Brain pericyte (primary cell): ENCODE measurements at places on chromosomes 2 and 18.

GRCh38 chr2:184677171-184677570 lies 78.8 kb downstream of the ZNF804A start:
- no peak for DNase-seq

DNA sequence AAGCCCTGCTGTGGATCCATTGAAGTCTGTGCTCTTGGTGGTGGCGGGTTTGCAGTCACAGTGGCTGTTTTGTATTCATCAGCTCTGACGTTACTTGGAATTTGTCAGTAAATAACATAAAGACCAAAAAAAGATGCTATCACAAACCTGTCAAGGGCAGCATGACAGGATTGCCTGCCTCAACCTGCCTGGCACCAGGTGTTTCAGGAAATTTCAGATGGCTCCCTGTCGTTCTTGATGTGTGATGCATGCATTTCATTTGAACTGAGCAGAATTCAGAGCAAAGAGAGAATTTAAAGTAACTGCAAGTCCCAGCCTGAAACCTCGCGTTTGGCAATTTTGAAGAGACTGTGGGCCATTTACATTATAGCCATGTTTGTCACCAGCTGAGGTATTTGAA lies 50.3 kb upstream of the EPC2 start:
- no peak for DNase-seq

DNA sequence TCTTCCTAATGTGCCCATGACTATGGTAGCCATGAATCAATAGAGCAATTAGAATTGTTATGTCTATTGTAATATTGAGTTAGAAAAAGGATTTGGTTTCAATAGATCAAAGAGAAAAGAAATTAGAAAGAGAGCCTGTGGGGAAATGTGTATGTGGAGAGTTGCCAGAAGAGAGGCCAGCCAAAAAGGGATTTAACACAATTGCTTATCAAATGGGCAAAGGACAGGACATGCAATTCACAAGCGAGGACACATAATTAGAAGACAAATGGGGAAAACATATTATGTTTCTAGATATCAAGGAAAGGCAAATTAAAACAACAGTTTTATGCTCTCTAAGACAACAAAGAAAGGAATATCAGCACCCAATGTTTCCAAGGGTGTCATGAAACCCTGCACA lies 403.2 kb upstream of the KLHL29 start:
- no peak for DNase-seq

DNA sequence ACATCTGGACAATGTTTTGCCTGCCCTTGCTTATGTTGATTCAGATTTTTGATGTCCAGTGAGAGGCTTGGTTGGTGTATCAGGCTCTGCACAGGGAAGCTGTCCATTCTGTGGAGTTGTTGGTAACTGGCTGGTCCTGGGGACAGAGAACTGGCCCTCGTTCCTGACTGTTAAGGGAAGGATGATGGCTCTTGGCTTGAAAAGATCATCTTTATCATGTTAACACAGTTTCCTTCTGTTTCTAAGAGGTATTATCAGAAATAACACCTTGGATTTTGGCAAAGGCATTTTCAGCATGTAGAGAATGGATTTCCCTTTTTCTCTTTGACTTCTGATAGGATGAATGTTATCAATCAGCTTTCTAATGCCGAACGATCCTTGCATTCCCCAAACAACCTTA lies 19.3 kb downstream of the STK25 start:
- no peak for DNase-seq

- DNase-seq: no peak
Measured at GRCh38 chr18:64055019-64055418, 85.1 kb downstream of the SERPINB8 start.

DNA sequence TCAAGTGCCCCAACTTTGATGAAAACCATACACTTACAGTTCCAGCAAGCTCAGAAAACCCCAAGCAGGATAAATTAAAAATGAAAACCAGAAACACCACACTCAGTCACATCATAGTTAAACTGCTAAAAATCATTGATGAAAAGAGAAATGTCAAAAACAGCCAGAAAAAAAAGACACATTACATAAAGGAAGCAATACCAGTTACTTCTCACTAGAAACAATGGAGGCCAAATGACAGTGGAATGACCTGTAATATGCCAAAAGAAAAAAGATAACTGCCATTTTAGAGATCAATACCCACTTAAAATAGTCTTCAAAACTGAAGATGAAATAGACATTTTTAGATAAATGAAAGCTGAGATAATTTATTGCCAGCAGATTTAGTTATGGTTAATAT lies 66.0 kb downstream of the MAP3K20 start:
- DNase-seq: no peak

DNA sequence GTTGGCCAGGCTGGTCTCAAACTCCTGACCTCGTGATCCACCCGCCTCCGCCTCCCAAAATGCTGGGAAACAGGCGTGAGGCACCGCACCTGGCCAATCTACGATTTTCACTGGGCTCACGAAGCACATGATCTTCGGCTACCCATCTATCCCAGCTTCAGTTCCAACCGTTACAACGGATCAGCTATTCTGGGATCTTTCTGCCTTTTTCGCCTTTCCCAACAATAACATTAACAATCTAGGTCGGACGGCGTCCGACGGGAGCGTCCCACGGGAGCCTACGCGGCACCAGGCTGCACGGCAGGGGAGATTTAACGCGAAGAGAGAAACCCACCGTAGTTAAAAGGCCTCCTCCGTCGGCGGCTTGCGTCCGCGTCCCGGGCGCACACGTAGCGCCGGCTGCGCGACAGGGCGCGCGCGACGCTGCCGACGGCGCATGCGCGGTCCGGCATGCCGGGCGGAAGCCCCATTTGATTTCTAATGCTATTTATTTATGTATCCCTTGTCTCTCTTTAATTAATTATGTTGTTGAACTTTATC lies at the start of gene MSL3B:
MSL3B (minus strand) TSS at position 394 of the 540 bp plus-strand sequence.
- DNase-seq: peak; percentile 18

DNA sequence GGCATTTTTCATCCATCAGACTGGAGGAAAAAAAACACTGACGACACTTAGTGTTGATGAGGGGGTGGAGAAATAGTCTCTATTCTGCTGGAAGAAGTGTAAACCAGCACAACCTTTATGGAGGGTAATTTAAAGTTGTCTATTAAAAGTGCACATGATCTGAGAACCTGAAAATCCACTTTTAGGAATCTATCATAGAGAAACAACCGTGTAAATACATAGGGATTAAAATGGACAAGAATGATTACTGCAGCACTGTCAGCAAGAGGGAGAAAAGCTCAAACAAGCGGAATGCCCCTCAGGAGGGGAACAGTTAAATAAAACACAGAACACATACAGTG lies 79.6 kb upstream of the MGAT4A start:
- DNase-seq: no peak

DNA sequence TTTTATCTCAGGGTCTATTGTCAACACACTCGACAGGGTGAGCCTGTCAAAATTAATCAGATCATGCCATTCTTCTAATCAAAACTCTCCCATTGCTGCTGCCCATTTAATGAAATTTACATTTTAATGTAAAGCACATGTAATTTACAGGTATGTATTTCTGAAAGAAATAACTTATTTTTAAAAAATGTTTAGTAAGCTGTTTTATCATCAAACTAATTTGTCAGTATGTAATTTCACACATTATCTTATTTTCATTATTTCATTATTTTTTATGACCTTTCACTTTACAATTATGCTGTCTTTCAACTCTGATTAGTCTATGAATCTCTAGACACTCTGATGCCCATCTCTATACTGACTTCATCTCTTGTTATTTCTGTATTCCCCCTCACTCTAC lies 467.8 kb downstream of the ZNF804A start:
- DNase-seq: no peak

DNA sequence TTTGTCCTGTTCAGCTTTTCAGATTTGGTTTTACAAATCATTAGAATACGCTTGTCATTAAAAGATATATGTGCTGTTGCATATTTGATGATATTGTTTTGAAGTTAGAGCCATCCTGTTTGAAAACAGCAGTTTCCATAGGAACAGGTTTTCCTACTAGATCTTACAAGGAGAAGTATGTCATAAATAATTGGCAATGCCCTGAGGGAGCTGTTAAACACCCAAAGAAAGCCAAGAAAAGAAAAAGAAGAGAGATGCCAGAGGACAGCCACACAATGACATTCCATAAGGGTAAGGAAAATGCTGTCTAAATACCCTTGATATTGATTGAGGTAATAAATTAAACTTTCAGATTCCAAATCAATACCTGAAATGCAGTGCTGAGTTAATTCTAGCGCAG lies 392.2 kb upstream of the CRIM1 start:
- DNase-seq: no peak

DNA sequence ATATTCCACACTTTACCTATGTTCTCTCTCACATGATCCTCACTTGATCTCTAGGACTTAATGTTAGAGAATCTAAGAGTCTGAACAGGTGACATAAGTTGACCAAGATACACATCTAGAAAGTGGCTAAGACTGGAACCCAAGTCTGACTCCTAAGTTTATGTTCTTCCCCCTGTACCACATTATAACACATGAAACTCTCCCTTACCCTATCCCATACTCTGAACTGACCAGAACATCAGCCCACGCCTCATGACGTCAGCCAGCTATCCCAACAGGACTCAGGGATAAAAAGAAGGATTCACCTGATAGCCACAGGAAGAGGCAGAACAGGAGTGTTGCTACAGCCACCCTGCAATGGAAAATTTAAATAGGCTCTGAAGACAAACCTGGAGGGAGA lies 392.2 kb downstream of the ZEB2 start:
- no peak for DNase-seq

DNA sequence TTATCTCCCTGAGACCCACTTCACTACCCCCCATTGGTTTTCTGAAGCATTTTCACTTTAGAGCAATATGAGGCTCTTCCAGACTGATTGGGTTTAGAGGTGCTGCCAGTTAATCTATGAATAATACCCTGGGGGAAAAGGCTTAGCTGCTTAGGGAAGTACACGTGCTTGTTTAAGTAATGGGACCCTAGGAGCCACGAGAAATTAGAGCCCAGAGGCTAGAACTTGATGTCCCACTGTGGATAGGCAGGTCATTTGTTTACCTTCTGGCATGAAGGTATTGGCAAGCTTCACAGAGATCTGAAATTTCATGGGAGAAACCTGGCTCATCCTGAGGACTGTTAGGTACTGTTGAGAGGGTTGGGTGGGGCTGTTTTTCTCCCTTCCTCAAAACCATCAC lies 59.7 kb downstream of the CLIP4 start:
- no peak for DNase-seq

DNA sequence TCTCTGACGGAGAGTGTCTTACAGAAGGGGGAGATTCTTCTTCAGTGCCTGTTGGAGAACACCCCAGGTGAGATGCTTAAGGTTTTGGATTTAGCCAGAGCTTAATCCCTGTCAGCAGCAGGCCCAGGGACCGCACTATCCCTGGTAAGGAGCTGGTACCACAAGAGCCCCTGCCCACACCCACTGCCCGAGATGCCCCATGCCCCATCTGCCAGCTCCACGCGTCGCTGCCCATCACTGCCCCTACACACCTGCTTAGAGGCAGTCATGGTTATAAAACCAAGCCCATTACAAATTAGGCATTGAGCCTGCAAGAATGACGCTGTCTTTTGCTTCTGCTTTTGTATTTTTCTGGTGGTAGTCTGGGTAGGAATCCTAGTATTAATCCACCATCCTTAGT lies 21.7 kb downstream of the CEP68 start:
- no peak for DNase-seq

DNA sequence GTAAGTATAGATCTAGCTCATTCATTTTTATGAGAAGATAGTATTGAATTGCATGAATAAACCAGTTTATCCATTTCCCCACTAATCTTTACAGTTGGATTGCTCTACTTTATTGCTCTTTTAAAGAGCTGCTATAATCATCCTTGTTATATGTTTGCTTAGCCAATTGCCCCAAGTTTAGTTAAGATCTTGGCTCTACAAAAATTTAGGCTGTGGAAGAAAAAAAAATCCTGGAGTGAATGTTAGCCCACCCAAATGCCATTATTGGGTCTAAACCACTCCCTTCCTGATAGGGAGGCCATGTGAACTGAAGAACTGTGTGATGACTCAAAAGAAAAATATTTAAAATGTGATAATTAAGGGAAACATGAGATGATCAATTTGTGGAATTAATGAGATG lies 2.9 kb downstream of the ALS2 start:
- DNase-seq: no peak

- DNase-seq: no peak
Measured at GRCh38 chr2:54528311-54528955, 72.3 kb downstream of the SPTBN1 start.

- no peak for DNase-seq
Measured at GRCh38 chr2:54579682-54580620, 123.8 kb downstream of the SPTBN1 start.

GRCh38 chr2:222000326-222000725 lies 298.5 kb downstream of the PAX3 start:
- DNase-seq: peak; percentile 5
